ENCODE measurements at places on chromosomes 13 and 19.
A peak's percentile ranks its signal among the peaks of the same experiment; 100 is the strongest.

DNA sequence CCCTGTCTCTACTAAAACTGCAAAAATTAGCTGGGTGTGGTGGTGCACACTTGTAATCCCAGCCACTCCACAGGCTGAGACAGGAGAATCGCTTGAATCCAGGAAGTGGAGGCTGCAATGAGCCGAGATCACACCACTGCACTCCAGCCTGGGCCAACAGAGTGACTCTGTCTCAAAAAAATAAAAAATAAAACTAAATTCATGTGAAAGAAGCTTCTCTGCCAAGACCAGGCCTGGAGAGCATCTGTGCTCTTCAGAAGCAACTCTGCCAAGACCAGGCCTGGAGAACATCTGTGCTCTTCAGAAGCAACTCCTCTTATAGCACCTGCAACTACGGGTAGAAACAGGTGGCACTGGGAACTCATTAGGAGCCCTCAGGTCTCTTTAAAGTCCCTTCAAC, 37.7 kb downstream of the CRYL1 start:
- DNase-seq, result no peak

DNA sequence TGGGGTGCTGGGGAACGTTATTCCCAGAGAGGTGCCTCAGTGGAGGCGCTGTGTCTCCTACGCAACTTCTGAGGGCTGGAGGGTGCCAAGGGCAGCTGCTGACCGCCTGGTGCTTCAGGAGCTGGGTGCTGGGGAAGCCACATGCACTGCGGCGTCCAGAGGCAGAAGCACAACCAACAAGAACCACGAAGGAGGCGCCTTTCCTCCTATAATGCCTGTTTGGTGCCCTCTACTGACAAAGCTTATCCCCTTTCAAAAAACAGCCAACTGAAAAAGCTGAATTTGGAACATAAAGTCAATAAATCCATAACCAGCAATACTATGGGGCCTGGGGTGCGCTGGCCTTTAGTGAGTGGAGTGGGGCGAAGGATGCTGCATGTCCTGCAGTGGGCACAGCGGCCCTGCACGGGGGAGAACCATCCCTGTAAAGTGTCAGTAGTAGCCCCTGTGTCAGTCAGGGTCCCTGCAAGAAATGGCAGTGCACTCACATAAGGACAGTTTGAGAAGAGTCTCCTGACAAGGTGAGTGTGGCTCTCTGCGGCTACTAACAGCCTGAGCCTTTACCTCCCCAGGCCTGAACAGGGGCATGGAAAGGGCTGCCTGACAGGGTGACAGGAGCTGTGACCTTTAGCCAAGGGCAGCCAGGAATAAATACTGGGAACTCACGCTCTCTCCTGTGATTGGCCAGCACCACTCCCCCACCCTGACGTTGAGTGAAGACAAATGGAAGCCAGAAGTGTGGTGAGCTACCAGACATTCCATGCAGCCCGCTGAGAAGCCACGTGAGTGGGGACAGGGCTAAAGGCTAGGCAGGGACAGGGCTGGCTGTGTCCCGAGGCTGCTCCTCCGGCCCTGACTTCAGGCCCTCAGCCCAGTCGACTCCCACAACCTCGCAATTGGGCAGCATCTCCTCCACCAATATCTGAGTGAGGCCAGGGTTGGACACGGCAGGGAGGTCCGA, 4.5 kb upstream of the B3GNT8 start:
- no peak for DNase-seq

DNA sequence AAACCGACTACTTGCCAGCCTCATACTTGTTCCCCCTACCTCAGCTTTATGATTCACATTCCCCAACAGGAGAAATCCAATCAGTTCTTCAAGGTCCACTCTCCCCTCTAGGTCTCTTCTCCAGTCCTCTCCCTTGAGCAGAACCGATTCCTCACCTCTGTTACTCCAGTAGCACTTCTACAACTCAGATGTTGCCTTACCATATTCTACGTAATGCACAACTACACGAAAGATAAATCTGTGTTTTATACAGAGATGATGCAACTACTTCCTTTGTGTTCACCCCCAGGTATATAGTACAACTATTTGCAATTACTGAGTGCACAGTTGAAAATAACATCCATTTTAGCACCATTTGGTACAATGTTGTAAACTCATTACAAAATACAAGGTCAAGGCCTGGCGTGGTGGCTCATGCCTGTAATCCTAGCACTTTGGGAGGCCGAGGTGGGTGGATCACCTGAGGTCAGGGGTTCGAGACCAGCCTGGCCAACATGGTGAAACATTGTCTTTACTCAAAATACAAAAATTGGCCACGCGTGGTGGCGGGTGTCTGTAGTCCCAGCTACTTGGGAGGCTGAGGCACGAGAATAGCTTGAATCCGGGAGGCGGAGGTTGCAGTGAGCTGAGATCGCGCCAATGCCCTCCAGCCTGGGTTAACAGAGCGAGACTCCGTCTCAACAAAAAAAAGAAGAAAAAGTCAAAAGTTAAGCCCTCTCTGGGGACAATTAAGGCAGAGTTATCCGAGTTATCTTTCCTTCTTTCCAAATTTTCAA, 2.8 kb upstream of the WBP4 start:
- DNase-seq, result no peak

DNA sequence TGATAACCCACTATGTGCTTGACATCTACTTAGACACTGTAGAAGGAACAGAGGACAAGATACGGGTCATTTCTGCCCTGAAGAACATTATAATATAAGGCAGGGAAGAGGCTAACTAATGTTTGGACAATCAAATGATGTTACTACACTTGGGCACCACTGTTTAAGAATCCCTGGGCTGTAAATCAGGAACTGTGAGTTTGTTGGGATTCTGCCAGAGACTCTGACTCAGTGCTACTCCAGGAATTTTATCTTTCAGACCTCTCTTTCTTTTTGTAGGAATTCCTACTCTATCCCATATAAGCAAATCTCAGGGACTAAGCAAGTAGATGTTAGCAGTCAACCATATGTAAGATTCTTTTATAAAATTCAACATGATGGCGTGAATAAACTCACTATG, 3.1 kb upstream of the ZNF471 start:
- peak; percentile 6 for DNase-seq

- no peak for DNase-seq
Measured at GRCh38 chr13:32299893-32300292, 15.3 kb downstream of the ZAR1L start.

DNA sequence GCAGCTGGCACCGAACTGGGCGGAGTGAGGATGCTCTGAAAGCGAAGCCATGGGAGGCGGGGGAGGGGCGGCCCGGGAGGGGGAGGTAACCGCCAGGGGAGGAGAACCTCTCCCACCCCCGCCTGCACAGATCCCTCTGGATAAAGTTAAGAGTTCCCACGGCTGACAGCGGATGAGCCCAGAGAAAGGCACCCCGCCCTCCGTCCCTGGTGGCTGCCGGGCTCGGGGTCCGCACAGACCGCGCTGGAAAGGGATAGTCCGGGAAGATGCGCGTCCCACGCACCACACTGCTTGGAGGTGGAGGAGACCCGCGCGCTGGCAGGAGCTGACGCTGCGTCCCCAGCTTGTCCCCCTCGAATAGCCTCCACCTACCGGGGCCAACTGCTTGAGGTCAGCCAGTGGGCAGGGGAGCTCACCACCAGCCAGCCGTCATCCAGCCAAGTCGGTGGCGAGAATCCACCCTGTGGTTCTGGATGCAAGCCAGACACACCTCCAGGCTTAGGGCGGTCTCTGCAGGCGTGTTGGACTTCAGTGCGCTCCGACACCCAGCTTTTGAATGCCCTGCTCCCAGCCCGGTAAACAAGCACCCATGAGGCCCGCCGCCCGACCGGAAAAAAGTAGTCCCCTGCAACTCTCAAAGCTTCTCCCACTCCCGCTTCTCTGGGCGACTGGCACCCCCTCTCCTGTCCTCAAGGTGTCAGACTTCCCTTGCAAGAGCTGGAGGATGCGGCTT, at the start of gene TRPC4:
TSS of gene TRPC4 (minus strand) at position 17 of the 733 bp plus-strand sequence. CDS start 86,439 bp downstream, outside the sequence.
- peak; percentile 67 for DNase-seq

- DNase-seq, result no peak
Measured at GRCh38 chr13:78881054-78881453, 222.1 kb upstream of the OBI1 start.

DNA sequence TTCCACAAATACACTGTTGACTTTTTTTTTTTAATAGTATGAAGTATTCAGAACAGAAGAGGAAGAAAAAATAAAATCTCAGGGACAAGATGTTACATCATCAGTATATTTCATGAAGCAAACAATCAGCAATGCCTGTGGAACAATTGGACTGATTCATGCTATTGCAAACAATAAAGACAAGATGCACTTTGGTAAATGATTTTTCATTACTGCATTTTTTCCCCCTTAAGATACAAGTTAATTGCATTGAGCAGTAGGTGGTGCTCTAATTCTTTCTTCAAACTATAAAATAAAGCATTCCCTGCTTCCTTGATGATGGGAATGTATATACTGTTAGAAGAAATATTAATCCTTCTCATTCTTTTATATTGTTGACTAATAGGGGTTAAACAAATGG, 17.1 kb downstream of the UCHL3 start:
- DNase-seq, result peak; percentile 15

DNA sequence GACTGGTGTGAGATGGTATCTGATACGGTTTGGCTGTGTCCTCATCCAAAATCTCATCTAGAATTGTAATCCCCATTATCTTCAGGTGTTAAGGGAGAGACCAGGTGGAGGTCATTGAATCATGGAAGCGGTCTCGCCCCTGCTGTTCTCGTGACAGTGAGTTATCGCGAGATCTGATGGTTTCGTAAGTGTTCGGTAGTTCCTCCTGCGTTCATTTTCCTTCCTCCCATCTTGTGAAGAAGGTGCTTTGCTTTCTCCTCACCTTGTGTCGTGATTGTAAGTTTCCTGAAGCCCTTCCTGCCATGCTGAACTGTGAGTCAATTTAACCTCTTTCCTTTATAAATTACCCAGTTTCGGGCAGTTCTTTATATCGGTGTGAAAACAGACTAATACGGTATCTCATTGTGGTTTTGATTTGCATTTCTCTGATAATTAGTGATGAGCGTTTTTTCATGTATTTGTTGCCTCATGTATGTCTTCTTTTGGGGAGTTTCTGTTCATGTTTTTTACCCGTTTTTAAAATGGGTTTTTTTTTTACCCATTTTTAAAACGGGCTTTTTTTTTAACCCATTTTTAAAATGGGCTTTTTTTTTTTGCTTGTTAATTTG, 102.8 kb upstream of the SLC10A2 start:
- no peak for DNase-seq

GRCh38 chr19:12484011-12484370, 625 bp downstream of the ZNF709 start:
- no peak for DNase-seq

DNA sequence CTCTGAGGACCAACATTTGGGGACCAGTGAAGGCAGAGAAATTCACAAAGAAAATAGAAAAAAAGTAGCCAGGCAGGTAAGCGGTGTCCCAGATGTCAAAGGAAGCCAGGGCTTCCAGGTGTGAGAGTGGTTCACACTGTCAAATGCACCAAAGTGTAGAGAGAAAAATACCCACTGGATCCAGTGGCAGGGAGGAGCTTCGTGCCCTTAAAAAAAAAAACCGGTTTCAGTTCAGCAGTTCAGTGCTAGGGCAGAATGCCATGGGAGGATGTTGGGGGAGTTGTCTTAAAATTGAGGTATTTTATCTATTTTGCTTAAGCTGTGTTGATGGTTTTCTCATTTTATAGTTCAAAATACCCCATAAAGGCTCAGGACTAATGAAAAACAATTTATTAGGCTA, 47.8 kb upstream of the C1QTNF9 start:
- no peak for DNase-seq

GRCh38 chr19:33301144-33301899, 1.0 kb downstream of the CEBPA start:
- no peak for DNase-seq

DNA sequence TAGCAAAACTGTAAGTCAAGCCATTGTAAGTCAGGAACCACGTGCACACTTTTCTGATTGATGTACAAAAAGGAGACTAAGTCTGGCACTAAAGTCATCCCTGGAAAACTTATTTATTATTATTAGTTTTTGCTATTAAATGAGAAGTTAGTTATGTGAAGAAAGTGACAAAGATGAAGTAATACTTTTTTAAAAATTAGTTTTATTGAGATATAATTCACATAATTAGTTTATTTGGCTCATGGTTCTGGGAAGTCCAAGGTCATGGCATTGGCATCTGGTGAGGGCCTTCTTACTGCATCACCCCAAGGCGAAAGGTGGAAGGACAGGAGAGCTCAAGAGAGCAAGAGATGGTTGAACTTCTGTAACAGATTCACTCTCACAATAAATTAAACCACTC, 36.9 kb downstream of the GARRE1 start:
- DNase-seq, result no peak

DNA sequence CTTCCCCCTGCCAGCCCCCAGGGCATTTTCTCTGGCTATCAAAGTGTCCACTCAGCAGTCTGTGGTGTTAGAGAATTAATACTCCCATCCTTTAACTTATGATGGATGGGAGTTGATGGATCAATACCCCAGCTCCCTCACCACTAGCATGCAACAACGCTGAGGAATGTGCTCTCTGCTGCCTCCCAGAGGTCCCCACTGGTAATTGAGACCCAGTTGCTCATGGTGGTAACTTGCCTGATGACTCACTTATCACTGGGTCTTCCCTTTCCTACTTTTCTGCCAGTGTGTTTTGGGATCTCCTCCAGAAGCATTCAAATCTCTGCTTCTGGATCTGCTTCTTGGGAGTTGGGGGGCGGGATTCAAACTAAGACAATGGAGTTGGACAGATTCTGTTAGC, 20.3 kb upstream of the CACNA1A start:
- DNase-seq, result no peak

DNA sequence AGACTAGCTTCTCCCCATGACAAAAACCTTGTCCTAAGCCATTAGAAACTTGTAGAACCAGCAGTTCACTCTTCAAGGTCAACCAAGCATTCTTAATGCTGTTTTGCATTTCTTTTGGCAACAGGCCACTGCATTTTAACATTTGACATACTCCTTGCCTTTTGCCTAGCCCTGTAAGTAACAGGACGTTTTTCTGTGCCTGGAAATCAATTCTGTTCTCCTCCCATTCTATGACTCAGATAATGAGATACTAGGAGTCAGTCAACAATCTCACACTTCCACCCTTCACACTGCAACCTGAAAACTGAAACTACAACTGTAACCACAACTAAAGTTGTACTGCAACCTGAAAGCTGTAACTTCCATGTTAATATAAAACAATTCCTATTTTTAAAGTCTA, 268.7 kb downstream of the MZT1 start:
- DNase-seq, result peak; percentile 53

DNA sequence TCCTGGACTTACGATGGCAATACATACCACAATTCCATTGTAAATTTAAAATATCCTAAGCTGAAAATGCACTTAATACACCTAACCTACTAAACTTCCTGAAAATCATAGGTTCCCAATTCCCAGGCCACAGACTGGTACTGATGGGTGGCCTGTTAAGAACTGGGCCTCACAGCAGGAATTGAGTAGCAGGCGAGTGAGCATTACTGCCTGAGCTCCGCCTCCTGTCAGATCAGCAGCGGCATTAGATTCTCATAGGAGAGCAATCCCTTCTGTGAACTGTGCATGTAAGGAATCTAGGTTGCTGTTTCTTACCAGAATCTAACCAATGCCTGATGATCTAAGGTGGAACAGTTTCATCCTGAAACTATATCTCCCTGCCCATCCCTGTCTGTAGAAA, 1670.2 kb upstream of the PCDH20 start:
- DNase-seq, result no peak

DNA sequence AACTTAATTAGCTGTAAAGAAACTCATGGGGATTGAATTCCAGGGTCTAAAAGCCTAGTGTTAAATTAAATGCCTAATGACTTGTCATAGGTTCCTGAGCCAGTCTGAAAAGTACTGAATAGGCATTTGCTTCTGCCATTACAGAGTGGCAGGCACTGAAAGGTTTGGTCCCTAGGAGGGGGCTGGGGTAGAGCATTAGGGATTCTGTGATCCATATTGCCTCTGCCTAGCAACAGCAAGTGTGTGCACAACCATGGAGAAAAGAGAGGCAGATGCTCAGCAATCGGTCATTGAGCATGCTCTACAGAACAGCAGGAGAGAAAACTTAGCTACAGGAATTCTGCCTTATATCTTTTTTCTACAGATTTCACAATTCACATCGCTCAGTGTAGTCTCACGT, 133.5 kb downstream of the TRPC4 start:
- DNase-seq, result no peak

Data from RCC 7860 (cell line).